ENCODE measurements at places on chromosomes 7 and 10.
A peak's percentile ranks its signal among the peaks of the same experiment; 100 is the strongest.

GRCh38 chr7:76206633-76207032 lies 4.9 kb downstream of the SRRM3 start:
- DNase-seq = no peak

GRCh38 chr7:67758551-67758950 lies 761.9 kb downstream of the TYW1 start:
- no peak for DNase-seq

DNA sequence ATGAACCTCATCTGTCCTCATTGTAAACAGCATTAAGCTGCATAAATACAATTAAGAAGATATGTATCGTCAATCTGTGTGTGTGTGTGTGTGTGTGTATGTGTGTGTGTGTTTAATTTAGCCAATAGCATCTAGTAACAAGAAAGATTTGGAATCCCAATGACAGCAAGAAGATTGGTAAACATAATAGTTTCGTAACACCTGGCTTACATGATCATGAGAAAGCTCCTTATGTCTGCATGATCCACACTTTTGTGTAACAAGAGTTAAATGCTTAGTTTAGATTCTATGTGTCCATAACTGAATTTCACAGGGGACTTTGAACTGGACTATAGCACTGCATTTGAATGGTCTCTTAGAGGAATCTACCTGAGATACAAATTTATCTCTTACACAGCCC lies 191.0 kb upstream of the BET1 start:
- no peak for DNase-seq

- no peak for DNase-seq
Measured at GRCh38 chr10:70564113-70564725, 38.3 kb downstream of the PRF1 start.

- no peak for DNase-seq
Measured at GRCh38 chr7:70733090-70733489, 398.9 kb upstream of the GALNT17 start.

DNA sequence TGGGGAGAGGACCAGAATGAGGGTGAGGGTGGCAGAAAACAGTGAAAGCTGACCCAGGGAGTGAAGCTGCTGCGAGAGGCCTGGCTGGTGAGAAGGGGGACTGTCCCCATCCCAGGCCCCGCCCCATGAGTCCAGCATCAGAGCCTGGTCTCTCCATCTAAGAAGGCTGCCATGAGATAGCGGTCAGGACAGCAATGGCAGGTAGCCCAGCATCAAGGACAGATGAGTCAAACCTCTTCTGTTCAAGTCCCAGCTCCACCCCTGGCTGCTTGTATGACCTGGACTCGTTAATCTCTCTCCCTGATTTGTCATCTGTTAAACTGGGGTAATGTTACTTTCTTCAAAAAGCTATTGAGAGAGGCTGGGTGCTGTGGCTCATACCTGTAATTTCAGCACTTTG lies 22.2 kb downstream of the GPNMB start:
- no peak for DNase-seq

DNA sequence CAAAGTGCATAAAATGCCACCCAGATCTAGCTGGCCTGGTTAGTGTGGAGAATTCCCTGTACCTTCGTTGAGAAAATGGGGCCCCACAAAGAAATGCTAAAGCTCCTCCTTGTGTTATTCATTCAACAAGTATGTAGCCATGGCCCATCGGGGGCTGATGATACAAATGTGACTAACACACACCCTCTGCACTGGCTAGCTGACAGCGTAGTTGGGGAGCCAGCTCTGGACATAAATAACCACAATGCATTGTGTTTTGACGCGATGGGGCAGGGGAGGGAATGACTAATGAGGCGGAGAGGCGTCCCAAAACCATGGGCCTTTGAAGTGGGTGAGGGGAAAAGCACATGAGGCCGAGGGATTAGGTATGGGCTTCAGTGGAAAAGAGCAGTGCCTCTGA lies 28.2 kb upstream of the ASL start:
- DNase-seq = no peak

- DNase-seq = peak; percentile 29
Measured at GRCh38 chr10:79444199-79445119, 965 bp downstream of the ZCCHC24 start.

DNA sequence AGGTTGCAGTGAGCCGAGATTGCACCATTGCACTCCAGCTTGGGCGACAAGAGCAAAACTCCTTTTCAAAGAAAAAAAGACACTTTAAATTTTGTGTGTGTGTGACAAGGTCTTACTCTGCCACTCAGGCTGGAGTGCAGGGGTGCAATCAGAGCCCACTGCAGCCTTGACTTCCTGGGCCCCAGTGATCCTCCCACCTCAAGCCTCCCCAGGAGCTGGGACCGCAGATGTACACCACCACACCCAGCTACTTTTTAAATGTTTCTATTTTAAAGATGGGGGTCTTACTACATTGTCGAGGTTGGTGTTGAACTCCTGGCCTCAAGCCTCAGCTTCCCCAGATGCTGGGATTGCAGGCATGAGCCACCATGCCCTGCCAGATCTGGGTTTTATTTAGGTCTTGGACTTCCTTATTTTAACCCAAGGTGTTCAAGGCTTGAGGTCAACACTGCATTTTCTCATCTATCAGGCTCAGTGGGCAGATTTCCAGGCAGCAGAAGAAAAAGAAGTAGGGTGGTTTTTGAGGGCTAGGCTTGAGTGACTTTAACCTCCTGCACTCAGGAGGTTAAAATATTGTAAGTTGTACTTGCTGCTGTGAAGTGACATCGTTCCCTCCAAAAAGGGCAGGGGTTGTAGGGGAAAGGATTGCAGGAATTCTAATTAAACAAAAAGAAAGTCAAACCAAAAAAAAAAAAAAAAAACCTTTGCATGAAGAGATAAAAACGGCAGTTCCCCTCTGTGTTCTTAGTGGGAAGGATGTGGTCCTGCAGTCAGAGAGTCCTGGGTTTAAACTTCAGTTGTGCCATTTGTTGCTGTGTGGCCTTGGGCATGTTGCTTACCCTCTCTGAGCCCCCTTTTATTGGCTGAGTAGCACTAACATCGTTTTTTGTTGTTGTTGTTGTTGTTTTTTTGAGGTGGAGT lies 71.5 kb downstream of the CARD11 start:
- no peak for DNase-seq

- DNase-seq = no peak
Measured at GRCh38 chr10:57513637-57514036, 754.1 kb downstream of the IPMK start.

GRCh38 chr7:33836797-33837355 lies 68.5 kb upstream of the BMPER start:
- no peak for DNase-seq

DNA sequence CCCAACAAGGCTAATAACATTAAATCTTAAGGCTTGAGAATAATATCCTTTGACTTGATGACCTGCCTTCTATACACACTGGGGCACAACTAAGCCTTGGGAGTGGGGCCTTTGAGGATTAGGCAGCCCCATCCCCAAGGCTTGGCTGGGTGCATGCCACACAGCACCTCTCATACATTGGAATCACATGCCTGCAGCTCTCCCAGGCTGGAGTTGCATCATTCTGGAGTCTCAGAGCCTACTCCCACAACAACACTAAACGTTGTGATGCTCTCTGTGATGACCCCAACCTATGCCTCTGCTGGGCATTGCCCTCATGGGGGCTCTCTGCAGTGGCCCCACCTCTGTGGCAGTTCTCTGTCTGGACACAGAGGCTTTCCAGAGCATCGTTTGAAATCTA lies 31.9 kb upstream of the SGCE start:
- no peak for DNase-seq

GRCh38 chr10:42937649-42938180 lies 139.2 kb upstream of the RET start:
- DNase-seq = no peak

DNA sequence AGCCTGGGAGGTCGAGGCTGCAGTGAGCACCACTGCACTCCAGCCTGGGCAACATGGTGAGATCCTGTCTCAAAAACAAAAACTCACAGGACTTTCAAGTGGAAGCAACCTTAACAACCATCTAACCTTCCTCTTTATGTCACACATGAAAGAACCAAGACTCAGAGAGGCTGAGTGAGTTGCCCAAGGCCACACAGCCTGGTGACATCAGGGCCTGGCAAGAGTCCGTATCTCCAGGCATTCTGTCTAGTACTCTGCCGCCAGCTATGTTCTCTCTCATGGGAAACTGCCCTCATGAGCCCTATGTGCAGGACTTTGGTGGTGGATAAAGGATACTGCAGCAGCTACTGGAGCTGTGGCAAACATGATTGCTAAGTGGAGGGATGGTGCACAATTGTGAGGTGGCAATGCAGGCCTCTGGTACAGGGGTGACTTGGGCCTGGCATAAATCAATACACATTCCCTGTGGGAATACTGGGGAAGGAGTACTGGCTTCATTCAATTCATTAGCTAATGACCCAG lies 10.1 kb upstream of the CHCHD3 start:
- no peak for DNase-seq

DNA sequence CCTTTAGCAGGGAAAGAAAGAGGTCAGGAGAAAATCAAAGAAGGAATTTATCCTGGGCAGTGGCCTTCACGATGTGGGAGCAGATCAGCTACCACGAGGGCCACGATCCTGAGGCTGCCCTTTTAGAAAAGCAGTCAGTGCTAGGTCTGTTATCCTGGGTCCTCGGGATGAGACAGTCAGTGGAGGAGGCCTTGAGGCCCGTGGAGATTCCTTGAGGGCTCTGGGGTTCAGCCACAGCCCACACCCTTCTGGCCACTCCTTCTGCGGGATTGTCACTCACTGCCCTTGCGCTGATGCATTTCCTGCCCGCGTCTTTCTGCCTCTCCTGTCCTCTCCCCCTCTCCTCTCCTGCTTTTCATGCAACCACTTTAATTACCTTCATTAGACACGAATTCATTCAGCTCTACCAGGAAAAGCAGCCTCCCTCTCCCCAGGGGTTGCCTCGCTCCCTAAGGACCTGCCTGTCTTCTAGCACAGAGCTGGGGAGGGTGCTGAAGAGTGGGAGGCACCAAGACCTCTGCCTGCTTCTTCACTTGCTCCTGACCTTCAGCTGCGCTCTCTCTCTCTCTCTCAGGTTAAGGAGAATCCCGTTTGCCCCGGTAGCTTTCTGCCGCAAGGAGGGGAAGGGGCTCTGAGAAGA lies 42.6 kb upstream of the LRRC4 start:
- no peak for DNase-seq

GRCh38 chr10:118027397-118027796 lies 19.3 kb downstream of the RAB11FIP2 start:
- DNase-seq = no peak

- no peak for DNase-seq
Measured at GRCh38 chr10:33154590-33154989, 179.9 kb downstream of the NRP1 start.

- no peak for DNase-seq
Measured at GRCh38 chr10:133127291-133128125, 32.5 kb upstream of the KNDC1 start.

- no peak for DNase-seq
Measured at GRCh38 chr10:58714409-58714808, 201.7 kb downstream of the BICC1 start.

DNA sequence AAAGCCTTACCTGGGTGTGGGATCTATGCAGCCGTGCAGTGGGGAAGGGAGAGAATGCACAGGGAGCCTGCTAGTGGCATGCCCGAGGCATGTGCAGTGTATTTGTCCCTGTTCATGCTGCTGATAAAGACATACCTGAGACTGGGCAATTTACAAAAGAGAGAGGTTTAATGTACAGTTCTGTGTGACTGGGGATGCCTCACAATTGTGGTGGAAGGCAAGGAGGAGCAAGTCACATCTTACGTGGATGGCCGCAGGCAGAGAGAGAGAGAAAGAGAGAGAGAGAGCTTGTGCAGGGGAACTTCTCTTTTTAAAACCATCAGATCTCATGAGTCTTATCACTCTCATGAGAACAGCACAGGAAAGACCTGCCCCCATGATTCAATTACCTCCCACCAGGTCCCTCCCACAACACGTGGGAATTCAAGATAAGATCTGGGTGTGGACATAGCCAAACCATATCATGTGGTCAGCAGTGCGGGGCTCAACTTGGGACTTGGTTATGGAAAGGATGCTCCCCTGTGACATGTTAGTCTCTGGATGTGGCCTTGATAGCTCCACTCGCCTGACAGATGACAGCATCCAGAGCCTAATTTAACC lies 128.9 kb downstream of the DOCK1 start:
- DNase-seq = no peak

DNA sequence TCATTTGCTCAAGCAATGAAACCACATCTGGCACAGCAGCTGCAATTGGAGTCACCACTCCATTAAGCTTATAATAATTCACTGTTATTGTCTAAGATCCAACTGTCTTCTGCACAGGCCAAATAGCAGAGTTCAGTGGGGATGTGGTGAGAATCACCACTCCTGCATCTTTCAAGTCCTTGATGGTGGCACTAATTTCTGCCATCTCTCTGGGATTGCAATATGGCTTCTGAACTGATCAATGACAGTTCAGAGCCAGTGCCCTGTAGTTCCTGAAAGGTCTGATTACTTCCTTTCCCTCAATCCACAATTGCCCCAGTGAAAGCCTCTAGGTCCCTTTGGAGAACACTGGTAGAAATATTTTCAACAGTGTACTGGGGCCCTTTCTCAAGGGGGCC lies 6.4 kb downstream of the IGFBP1 start:
- DNase-seq = no peak

DNA sequence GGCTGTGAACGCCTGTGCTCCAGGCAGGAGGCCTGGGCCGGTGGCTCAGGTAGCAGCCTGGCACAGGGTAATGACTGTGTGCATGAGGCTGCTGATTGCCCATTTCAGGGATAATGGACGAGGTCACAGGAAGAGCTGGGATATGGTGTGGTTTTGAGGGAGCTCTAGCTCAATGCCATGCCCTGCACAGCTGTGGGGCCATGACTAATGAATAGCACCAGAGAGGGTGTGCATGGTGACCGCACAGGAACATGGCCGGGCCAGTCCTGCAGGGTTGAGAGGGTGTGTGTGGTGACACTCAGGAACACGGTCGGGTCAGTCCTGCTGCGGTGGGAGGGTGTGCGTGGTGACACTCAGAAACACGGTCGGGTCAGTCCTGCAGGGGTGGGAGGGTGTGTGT lies 21.8 kb downstream of the NKX6-2 start:
- DNase-seq = no peak

DNA sequence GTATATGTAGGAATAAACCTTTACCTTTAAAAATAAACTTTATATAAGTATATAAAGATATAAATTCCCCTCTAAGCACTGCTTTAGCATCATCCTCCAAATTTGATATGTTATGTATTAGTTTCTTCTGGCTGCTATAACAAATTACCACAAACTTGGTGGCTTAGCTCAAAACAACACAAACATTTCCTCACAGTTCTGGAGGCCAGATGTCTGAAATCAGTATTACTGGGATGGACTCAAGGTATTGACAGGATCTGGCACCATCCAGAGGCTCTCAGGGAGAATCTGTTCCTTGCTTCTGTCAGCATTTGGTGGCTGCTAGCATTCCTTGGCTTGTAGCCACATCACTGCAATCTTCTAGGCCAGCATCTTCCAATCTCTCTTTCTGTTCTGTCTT lies 6.7 kb upstream of the SCRN1 start:
- DNase-seq = no peak

GRCh38 chr7:143434660-143435059 lies 8.6 kb upstream of the TAS2R60 start:
- DNase-seq = no peak
